ENCODE measurements at places on chromosomes 13 and 19.
A peak's percentile ranks its signal among the peaks of the same experiment; 100 is the strongest.

GRCh38 chr19:23515551-23515950 is 120.3 kb upstream of the ZNF91 start:
- no peak for DNase-seq

- DNase-seq, result no peak
These were observed 2.3 kb downstream of the MYH14 start for GRCh38 chr19:50205681-50206138.

GRCh38 chr19:13033244-13033643 is 38.0 kb downstream of the NFIX start:
- no peak for DNase-seq

DNA sequence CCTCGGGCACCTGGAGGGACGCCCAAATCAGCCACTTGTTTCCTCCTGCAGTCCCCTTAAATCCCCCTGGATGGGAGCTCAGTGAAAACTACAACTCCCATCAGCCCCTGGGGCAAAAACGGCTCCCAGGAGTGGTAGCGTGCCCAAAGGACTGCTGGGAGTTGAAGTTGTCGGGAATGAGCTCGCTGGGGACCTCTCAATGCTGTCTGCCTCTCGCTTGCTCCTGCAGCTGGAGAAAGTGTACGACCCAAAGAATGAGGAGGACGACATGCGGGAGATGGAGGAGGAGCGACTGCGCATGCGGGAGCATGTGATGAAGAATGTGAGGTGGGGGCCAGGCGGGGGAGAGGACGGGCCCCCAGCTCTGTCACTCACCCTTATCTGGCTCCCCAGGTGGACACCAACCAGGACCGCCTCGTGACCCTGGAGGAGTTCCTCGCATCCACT is 14.7 kb upstream of the DHDH start:
- no peak for DNase-seq

DNA sequence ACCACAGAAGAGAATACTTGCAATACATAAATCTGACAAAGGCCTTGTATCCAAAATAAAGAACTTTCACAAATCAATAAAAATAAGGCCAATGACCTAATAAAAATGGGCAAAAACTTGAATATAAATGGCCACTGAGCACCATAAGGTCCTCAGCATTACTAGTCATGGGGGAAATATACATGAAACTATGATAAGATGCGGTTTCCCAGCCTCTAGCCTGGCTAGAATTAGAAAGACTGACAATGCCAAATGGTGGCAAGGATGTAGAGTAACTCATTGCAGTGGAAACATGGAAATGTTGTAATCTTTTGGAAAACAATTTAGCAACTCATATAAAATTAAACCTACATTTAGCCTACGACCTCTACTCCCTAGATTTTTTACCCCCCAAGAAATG is 227.1 kb downstream of the GGACT start:
- DNase-seq, result no peak

- no peak for DNase-seq
These were observed 46.1 kb upstream of the RAP2A start for GRCh38 chr13:97387890-97388289.

DNA sequence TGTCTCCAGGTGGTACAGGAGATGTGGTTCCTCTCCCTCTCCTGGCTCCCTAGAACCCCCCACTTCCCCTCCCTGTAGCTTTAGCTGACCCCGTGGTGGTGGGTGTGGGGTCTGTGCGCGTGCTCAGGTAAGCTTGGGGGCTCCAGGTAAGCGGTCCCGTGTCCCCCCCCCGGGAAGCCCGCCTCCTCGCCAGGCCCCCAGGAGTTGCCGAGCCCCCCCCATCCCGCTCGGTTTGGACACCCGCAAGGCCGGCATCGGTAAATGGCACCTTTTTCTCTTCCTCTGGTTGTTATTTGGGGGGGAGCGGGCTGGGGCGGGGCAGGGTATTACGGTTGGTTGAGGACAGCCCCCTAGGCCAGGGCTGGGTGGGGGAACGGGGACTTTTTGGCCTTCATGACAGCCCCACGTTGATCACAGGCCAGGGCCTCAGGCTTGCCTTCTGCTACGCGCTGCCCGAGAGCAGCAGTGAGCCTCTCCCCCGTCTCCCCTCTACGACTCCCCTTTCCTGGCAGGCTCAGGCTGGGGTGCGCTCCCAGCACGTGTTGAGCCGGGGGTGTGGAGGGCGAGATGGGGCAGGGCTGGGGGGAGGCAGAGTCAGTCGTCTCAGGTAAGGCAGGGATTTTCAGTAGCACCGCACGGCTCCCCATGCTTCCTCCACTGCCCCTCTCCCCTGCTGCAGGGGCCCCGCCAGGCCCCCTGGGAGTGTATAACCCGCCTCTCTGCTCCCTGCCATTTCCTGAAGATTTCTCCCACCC is 10.7 kb upstream of the LIN7B start:
- DNase-seq, result no peak

- no peak for DNase-seq
These were observed 243.6 kb downstream of the NDFIP2 start for GRCh38 chr13:79724348-79725103.

DNA sequence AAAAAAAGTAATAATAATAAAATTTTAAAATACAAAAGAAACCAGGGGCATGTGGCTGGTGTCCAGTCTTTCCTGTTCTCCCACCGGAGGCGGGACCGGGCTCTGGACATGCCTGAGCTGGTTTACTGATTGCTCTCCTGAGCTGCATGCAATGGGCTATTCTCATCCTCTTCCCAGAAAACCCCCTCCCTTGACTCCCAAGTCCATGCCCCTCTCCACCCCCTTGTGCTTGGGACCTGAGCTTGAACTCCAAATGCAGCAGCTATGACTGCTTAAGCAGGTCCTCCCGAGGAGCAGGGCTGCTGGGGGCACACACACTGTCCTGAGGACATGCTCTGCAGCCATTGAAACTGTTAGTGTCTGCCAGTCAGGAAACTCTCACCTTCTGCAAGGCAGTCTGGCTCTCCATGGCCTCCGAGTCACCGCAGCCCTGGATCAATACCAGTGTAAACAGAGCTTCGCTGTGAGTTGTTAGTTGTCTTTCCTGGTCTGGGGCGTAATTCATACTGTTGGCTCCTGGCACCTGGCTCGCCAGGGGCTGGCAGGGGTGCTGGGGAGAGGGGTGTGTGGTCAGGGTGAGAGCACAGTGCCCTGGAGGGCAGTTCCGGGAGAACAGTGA is 41.6 kb upstream of the CHST8 start:
- DNase-seq, result no peak

DNA sequence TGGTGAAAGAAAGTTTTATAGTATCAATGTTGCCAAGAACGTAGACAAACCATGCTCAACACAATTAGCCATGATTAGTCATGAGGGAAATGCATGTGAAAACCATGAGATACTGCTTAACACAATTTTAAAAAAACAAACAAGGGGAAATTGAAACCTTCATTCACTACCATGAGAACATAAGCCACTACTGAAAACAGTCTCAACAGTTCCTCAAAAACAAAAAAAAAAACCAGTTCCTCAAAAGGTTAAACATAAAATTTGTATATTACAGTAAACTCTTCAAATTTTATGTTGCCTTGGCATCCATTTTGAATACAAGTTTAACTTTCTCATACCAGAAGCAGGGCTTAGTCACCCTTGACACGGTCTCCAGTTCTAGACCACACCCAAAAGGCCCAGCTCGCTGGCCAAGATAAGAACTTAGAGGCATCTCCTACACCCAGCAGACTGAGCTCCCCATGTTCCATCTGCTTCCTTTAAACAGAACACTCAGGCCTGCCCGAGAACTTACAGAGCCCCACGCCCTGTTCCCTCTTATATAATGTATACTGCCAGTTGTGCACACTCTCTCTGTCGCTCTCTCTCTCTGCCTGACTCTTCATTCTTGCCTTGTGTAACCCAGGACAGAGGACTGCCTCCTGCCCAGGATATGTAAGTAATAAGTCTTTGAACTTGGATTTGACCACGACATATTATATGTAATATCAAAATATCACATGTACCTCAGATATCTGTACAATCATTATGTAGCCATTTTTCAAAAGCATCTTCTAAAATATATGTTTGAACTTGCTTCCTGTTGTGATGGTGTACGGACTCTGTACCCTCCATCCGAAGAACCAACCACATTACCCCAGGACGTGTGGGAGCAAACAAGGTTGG is 67.4 kb downstream of the STK24 start:
- peak; percentile 17 for DNase-seq

GRCh38 chr19:49210108-49210900 is 52.7 kb downstream of the TRPM4 start:
- no peak for DNase-seq

DNA sequence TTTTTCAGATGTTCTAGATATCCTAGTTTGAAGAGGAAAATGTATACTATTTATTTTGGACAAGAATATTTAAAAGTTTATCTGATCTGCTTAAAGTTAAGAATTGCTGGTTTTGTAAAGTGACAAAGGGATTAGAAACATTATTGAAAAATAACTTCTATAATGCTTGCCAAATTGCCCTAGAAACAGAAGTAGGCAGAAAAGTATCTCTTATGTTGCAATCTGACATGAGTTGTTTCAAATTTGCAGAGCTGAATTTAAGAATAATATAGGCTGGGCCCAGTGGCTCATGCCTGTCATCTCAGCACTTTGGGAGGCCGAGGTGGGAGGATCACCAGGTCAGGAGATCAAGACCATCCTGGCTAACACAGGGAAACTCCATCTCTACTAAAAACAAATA is 777.1 kb downstream of the LIG4 start:
- no peak for DNase-seq

DNA sequence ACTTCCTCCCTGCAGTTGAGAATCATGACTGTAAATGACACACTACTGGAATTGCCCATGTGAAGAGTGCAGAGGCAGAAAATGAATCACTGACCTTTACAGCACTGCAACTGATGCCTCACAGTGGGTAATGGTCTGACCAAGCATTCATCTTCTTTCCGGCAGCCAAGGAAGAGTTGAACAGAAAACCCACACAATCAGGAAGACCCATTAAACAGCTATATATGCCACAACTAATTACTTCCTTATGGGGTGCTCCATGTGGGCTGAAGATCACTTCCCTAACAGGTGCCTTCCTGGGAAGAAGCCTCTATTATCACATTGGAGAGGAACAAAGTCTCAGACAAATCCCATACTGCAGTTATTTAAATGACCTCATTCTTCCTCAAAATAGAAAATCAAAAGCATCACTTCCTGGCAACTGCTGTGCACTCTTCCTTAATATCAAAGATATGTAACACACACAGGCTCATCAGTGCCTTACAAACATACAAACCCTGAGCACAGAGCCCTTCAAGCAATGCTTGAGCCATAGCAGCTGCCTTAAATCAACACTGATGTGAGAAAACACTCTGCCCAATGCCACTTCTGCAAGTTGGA is 45.8 kb downstream of the RUBCNL start:
- no peak for DNase-seq

GRCh38 chr13:46520166-46520565 is 32.8 kb upstream of the LRCH1 start:
- no peak for DNase-seq

DNA sequence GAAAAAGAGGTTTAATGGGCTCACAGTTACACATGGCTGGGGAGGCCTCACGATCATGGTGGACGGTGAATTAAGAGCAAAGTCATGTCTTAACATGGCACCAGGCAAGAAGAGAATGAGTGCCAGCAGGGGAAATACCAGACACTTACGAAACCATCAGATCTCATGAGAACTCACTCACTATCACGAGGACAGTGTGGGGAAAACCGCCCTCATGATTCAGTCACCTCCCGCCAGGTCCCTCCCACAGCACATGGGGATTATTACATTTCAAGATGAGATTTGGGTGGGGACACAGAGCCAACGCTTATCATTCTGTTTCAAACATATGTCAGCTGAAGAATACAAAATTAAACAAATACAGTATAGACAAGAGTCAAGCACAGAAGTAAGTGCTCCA is 165.1 kb downstream of the PCCA start:
- DNase-seq, result no peak

GRCh38 chr19:5166262-5166661 is 174.3 kb downstream of the PTPRS start:
- DNase-seq, result no peak

GRCh38 chr19:46913852-46914430 is 53.1 kb downstream of the ARHGAP35 start:
- DNase-seq, result no peak

DNA sequence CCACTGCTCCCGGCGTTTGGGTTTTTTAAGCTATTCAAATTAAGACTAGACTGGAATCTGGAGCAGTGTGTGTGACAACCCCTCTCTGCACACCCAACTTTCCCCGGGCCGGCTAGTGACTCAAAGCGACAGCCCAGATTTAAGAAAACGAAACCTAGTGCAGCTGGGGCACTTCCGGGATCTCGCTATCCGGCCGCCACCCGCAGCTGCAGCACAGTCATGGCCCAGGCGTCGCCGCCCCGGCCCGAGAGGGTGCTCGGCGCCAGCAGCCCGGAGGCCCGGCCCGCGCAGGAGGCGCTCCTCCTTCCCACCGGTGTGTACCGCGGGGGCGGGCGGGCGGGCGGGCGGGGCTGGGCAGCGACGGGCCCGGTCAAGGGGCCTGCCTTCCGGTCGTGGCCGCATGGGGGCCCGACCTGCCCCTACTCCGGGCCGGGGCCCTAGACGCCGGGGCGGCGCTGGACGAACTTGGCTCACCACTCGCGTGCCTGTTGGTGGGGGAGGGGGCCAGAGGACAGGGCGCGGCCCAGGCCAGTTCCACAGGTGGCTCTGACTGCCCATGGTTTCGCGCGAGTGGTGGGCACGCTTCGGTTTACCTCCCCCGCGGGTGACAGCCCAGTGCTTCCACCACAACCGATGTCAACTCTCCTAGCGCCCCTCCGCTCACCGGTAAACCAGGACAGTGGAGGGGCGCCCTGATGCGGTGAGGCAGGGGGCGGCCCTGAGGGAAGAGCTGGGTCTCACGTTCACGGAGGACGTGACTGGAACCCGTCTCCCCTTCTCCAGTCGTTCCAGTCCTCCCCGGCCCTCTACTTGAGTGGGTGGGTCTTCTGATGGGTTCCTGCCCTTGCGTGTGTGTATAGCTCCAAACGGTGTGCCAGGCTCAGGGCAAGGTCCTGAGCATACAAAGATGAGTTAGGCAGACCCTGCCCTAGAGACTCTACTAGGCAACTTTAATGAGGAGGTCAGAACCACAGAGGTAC is at the start of gene PHF11:
Gene PHF11 (plus strand): TSS at position 171 of the 980 bp plus-strand sequence. CDS start 49 bp downstream, at position 220.
- DNase-seq, result peak; percentile 73

GRCh38 chr19:58575183-58576041 is 2.3 kb upstream of the MZF1 start:
- DNase-seq, result peak; percentile 58

- DNase-seq, result no peak
These were observed 177.3 kb upstream of the ZNF507 start for GRCh38 chr19:32168111-32168510.

Measured in stimulated activated CD8-positive, alpha-beta memory T cell treated with anti-CD3 and anti-CD28 coated beads, Interleukin-12 subunit alpha, Interleukin-12 subunit beta, amount 100 ng/mL, for 1 hour (primary cell).